ENCODE measurements at places on chromosomes 7 and 10. TPM values are rescaled to one million over a fixed set of nuclear protein-coding genes. Genes with fewer than 3 reads are reported as not detected.

Gene PRSS37
- not detected for polyA plus RNA-seq

Gene NACAD
- polyA plus RNA-seq = 3.2 TPM

Gene CDHR3
- 0.86 TPM for polyA plus RNA-seq

Gene CLRN3
- not detected for polyA plus RNA-seq

Data from right cardiac atrium (tissue), 5 donors.